ENCODE measurements at places on chromosomes 1 and 21. TPM values are rescaled to one million over a fixed set of nuclear protein-coding genes. Genes with fewer than 3 reads are reported as not detected.

Gene RNF115
- total RNA-seq, result 15.5 TPM

Gene SLAMF9
- total RNA-seq, result not detected

Gene SCAMP3
- 77.9 TPM for total RNA-seq

Gene ANGPTL7
- not detected for total RNA-seq

Gene LRRC8D
- total RNA-seq, result 23.9 TPM

Gene TEDDM1
- total RNA-seq, result not detected

Gene CLDN19
- not detected for total RNA-seq

Gene LHX4
- not detected for total RNA-seq

Gene STX12
- 23.9 TPM for total RNA-seq

Gene NCMAP
- not detected for total RNA-seq

Gene FLG
- total RNA-seq, result not detected

Gene PITHD1
- total RNA-seq, result 67.9 TPM

Gene MROH9
- not detected for total RNA-seq

Gene RGS1
- total RNA-seq, result 13.8 TPM

Gene CADM3
- not detected for total RNA-seq

Gene TACSTD2
- total RNA-seq, result not detected

All from activated CD8-positive, alpha-beta T cell treated with anti-CD3 and anti-CD28 coated beads, Interleukin-2, amount 10 ng/mL, durations not matched to agents 7 days and 5 days (primary cell).